ENCODE measurements at places on chromosomes 2 and 18.

DNA sequence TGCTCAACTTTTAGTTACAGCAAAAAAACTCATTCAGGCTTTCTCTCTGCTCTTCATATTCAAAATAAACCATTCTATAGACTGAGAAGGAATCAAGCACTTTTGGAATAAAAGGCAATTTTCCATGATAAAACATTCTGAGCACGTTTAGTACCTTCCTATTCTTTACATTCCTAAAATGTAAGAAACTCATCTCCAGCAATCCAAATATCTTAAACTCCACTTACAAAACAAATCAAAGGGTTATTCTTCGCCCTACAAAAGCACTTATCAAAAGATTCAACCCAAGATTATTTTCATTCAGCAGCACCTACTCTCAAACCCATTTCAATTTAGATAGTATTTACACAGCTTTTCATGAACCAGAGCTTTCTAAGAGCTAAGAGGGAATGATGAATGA, 2.9 kb upstream of the LGALSL start:
- no peak for DNase-seq

GRCh38 chr2:222864296-222864695, 3.5 kb downstream of the ACSL3 start:
- DNase-seq = peak; percentile 78

DNA sequence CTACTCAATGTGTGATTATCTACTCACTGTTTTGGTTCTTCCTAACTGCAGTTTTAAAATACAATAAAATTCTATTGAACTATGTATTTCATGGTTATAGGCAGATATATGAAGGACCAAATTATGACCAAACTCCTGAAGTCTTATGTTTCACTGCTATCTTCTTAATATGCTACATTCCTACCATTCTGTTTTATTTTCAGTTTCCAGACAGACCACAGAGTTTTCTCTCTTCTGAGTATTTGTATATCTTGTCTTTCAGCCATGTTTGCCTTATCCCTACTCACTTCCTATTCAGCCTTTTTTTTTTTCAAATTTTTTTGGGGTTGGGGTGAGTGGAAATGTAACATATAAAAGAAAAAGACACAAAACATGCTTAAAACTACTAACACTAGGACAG, 6.3 kb downstream of the RFTN2 start:
- DNase-seq = no peak

DNA sequence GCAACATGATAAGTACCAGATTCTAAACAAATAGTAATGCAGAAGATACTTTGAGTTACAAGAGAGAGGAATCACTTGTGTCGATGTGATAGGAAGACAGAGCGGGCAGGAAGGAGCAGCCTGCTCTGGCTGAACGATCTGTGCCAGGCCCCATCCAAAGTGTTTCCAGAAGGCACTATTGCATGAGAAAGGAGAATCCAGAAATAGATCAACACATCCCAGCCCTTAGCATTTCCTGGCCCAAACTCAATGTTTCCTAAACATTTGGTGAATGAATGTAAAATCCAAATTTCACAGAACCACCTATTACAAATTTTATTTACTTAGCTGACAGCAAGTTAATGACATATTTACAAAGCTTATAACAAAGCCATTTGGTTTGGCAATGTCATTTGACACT, 257.2 kb downstream of the TXNL1 start:
- no peak for DNase-seq

GRCh38 chr2:202408546-202409140, 32.5 kb downstream of the BMPR2 start:
- no peak for DNase-seq

DNA sequence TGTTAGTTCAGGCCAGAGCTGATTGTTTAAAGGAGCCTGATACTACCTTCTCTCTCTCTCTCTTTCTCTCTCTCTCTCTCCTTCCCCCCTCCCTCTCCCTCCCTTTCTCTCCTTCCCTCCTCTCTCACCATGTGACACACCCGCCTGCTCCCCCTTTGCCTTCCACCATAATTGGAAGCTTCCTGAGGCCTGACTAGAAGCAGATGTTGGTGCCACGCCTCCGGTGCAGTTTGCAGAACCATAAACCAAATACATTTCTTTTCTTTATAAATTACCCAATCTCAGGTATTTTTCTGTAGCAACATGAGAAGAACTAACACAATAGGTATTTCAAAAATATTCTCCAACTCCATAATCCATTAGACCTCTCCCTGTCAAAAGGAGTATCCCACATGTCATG, 62.4 kb downstream of the ANKRD62 start:
- no peak for DNase-seq

- no peak for DNase-seq
Observed at GRCh38 chr18:1488957-1489356, 584.3 kb downstream of the ADCYAP1 start.

DNA sequence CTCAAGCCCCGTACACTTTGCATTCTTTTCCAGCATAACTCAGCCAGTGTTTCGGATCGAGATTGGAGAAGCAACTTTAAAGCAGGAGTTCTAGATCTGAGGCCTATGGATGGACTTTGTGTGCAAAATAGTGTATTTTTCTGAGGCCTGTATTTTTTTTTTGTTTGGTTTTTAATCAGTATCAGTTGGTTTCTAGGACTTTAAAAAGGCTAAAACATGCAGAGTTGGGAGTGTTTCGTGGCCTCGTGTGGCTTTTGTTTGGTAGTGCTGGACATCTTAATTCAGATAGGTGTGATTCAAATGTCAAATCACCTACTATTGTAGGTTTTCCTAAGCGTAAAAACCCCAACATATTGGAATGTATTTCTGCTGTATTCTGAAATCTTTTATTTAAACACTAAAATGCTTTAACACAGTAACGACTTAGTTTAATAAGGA, 282 bp upstream of the PUS10 start:
- DNase-seq = no peak
